ENCODE measurements at places on chromosomes 4 and X. TPM values are rescaled to one million over a fixed set of nuclear protein-coding genes. Genes with fewer than 3 reads are reported as not detected.

CDKL2 gene
- total RNA-seq: 2.7 TPM

FRG1 gene
- 24.2 TPM for total RNA-seq

KCNIP4 gene
- total RNA-seq: not detected

ODAPH gene
- total RNA-seq: not detected

TLR1 gene
- 1.3 TPM for total RNA-seq

GRK4 gene
- total RNA-seq: 1.1 TPM

CRMP1 gene
- total RNA-seq: not detected

SLITRK4 gene
- not detected for total RNA-seq

SYTL5 gene
- 1.2 TPM for total RNA-seq

NPY5R gene
- 1.2 TPM for total RNA-seq

ZNF732 gene
- not detected for total RNA-seq

CXCL8 gene
- 404 TPM for total RNA-seq

ARSJ gene
- total RNA-seq: 13.3 TPM
